HTR-8/SVneo (cell line): ENCODE measurements at places on chromosomes 5 and 9.

DNA sequence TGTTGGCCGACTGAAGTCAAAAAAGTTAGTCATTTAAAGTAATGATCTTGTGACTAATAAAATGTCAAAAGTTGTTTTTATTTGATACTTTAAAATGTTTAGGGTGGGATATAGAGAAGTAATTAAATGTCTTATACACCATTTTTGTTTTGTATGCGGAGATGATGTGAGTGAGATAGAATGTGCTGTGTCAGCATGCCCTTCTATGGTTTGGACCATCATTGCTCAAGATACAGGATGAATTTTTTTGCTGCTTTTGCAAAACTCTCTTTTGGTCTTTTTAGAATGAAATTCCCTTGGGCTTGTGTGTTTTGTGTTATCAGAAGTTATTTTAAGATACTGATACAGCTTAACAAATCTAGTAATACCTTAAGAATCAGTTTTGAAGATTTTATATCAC lies 12.5 kb downstream of the SRFBP1 start:
- no peak for DNase-seq

GRCh38 chr5:113263545-113263944 lies 171.2 kb downstream of the TSSK1B start:
- no peak for DNase-seq

GRCh38 chr5:147659166-147659929 lies 123.2 kb downstream of the JAKMIP2 start:
- DNase-seq, result no peak

GRCh38 chr5:6758236-6758635 lies 45.0 kb downstream of the TENT4A start:
- no peak for DNase-seq

DNA sequence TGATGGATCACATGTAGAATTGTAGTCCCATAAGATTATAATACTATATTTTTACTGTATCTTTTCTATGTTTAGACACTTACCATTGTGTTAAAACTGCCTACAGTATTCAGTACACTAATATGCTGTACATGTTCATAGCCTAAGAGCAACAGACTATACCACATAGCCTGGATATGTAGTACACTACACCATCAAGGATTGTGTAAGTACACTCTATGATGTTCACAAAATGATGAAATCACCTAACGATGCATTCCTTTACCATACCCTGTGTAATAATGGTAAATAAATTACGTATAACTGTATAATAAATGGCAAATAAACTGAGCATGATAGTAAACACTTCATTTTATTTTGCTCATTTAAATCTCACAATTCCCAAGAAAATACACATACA lies 60.3 kb downstream of the RICTOR start:
- no peak for DNase-seq

- no peak for DNase-seq
Measured at GRCh38 chr5:179160584-179160983, 100.4 kb downstream of the ZNF354C start.

- no peak for DNase-seq
Measured at GRCh38 chr9:16645970-16646369, 224.5 kb downstream of the BNC2 start.

DNA sequence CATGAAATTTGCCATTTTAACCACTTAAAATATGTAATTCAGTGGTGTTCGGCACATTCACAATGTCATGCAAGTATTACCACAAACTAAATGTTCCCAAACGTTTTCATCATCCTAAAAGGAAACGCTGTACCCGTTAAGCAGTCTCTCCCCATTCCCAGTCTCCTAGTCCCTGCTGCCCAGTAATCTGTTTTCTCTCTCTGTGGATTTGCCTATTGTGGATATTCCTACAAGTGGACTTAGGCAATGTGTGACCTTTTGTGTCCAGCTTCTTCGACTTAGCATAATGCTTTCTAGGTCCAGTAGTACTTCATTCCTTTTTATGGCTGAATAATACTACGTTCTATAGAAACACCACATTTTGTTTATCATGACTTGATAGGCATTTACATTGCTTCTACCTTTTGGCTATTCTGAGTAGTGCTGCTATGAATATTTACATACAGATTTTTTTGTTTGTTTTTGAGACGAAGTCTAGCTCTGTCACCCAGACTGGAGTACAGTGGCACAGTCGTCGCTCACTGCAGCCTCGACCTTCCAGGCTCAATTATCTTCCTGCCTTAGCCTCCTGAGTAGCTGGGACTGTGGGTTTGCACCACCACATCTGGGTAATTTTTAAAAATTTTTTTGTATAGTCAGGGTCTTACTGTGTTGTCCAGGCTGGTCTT lies 13.0 kb downstream of the DENND4C start:
- no peak for DNase-seq

GRCh38 chr5:1503241-1504068 lies 20.3 kb downstream of the LPCAT1 start:
- no peak for DNase-seq

GRCh38 chr5:133457439-133458355 lies 154.6 kb downstream of the FSTL4 start:
- DNase-seq, result no peak

- DNase-seq, result peak; percentile 47
Measured at GRCh38 chr5:35436400-35437057, 181.1 kb upstream of the SPEF2 start.

- DNase-seq, result no peak
Measured at GRCh38 chr9:137639303-137640051, 20.7 kb downstream of the EHMT1 start.

- no peak for DNase-seq
Measured at GRCh38 chr9:121221664-121222055, 20.0 kb upstream of the RAB14 start.

- DNase-seq, result no peak
Measured at GRCh38 chr9:96484521-96484931, 34.6 kb downstream of the HABP4 start.

DNA sequence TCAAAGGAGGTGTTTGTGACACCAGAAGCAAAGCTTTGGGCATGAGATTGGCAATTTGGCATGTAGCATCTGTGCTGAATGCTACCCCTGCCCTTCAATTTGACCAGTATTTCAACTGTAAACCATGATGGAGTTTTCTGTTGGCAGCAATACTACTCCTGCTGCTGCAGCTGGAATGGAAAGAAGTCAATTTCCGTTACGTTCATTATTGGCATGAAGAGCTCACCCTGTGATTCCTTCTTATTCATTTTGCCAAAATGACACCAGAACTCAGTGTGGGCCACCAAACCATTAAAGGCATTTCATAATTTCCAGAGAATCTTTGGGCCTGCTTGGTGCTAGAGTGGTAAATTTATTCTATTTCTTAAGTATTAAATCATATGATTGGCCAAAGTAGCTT lies 433.1 kb upstream of the DMAC1 start:
- no peak for DNase-seq

GRCh38 chr9:94639061-94639998 lies at the start of gene FBP1:
Gene FBP1, minus strand, starts transcription at chr9:94639518. Its CDS starts 208 bp downstream, at chr9:94639310.
- no peak for DNase-seq

- DNase-seq, result no peak
Measured at GRCh38 chr9:76657265-76657664, 107.0 kb upstream of the PCA3 start.

GRCh38 chr5:143442385-143442784 lies 38.9 kb upstream of the NR3C1 start:
- no peak for DNase-seq

DNA sequence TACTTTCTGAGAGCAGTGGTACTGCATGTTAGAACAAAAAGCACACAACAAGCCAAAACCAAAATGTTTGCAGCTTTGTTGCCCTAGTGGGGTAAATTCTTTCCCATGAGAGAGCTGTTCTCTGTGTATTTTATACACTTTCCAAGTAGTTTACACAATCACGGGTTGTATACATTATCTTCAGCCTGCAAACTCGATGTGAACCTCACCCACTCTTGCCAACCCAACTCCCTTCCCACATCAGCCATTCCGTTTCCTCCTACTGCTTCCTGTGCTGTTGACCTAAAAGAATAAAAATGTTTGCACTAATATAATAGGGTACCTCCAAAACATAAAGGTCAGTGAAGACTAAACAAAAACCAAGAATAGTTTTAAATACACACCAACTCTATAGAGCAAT lies 47.0 kb downstream of the IQGAP2 start:
- DNase-seq, result no peak

DNA sequence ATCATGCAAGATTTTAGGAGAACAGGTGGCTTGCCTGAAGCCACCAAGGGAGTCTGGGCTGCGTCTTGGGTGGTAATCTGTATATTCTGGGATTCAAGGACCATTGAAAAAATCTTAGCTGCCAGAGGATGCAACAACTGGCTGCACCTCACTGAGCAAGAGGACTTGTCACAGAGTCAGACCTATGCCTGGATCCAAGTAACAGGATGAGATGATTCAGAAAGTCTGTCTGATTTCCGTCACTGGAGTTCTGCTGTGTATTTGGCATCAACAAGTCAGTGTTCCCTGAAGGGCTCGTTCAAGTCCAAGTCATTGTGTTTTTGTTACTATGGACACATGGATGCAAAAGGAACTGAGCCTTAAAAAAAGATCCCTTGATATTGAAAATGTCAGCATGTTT lies 37.8 kb upstream of the CARTPT start:
- no peak for DNase-seq

- DNase-seq, result no peak
Measured at GRCh38 chr9:83656952-83657351, 34.0 kb downstream of the IDNK start.

- DNase-seq, result no peak
Measured at GRCh38 chr5:76811214-76811613, 7.6 kb upstream of the F2RL1 start.
